Left kidney (tissue), 8 donors: ENCODE measurements at places on chromosomes 16 and 17. TPM values are rescaled to one million over a fixed set of nuclear protein-coding genes. Genes with fewer than 3 reads are reported as not detected.

Gene TNK1
- polyA plus RNA-seq = 5.5 TPM

DNA sequence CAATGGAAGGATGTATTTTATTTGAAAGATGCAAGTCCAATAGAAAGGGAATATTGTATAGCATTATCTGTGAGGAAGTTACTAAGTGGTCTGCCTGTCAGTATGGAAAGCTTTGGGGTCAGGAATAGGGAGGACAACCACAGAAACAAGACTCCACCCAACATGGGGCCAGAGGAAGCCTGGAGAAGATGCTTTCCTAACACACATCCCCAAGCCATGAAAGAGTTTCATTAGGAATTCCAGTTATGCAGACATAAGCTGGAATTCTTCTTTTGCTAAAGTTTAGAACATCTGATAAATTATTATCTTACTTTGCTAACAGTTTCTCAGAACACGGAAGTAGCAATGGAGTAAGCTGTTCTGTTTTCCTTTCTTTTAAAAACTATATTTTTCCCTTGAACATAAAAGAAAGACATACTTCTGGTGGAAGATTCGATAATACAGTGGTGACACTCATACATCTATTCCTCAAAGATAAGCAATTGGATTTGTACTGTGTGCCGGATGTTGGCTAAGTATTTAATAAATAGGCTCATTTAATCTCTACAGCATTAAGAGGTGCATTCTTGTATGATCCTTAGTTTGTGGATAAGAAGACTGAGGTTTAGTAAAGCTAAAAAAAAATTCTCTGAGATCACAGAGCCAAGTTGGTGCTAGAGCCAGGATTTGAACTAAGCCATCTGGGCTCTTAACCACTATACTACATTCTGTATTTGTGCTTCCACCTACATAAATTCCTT is 51.0 kb upstream of the GAS7 start:
- DNase-seq = no peak

DNA sequence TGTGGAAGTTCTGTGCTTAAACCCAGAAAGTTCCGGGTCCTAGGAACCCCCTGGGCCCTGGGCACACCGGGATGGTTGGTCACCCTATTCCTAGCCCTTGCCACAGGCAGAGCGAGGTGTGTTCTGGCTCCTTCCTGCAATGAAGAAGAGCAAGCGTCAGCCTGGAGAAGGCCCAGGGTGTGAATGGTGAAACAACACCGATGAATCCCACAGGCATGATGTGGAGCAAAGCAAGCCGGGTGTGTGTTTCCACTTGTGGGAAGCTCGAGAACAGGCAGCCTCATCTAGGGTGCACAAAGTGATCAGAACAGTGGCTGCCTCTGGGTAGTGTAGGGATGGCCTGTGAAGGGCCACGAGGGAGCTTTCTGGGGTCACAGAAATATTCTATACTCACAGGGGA is 13.8 kb downstream of the KCNG4 start:
- no peak for DNase-seq

DNA sequence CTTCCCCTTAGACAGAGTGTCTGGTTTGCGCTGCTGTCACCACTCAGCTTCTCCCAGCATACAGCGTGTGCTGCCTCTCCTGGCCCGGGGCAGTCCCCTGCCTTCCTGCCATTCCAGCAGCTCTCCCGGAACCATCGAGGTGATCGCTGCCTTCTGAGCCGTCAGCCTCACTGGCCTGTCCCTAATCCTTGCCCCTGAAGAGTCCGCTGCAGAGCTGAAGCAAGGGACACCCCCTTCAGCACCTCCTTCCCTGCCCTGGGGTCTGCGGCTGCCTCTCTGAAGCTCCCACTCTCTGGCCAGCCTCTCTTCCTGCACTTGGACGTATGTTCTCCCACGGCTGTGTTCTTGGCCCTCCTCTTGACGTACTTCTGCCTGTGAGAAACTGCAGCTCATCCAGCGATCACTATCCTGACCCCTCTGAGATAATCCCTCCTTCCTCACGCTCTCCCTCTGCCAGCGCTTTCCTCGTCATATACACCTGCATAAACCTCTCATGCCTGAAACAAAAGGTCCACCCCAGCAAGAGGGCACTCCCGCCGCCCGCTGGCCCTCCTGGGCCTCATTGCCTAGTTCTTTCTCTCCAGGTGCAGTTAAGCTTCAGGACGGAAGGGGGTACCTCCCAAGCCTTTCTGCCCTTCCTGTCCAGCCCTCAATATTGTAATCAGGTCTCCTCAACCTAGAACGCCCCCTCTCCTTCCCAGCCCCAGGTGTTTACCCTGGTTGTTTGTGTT is 220.6 kb upstream of the CHMP6 start:
- no peak for DNase-seq

Gene RANBP10
- 29.3 TPM for polyA plus RNA-seq

DNA sequence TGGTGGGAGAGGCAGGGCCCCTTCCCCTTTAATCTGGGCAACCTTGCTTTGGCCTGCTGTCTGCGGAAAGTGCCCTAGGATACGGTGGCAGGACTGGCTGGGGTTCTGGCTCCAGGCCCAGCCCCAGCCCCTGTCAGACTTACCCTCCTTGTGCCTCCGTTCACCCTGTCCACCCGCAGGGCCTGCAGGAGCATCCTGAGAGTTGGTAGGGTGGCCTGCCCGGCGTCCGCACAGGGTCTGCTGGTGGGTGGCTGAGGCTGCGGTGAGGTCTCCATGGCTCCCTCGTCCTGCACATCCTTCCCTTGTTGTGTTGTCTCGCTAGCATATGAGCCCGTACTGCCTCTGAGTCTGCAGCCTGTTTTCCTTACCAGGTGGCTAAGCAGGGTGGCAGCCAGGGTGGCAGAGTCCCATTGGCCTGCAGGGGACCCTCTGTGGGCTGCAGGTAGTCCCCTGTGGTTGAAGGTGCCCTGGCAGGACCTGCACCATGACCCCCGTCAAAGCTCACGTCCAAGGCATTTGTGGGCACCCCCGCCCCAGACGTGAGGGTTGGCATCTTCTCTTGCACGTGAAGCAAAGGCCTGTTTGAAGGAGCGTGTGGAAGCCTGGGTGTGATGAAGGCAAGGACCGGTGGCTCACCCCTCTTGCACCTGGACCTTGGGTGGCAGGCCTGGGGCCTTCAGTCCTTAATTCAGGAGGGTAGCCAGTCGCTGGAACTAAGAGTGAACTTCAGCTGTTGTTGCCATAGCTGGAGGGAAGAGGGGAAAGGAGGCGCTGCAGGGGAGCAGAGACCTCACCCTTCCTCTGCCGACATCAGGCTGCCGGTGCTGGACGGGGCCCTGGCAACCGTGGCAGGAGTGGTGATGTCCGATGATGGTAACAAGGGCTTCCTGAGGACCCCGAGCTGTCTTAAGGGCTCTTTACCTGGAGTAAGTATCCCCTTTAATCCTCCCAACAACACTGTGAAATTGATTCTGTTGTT is 293.7 kb downstream of the SEC14L1 start:
- DNase-seq = no peak

DNA sequence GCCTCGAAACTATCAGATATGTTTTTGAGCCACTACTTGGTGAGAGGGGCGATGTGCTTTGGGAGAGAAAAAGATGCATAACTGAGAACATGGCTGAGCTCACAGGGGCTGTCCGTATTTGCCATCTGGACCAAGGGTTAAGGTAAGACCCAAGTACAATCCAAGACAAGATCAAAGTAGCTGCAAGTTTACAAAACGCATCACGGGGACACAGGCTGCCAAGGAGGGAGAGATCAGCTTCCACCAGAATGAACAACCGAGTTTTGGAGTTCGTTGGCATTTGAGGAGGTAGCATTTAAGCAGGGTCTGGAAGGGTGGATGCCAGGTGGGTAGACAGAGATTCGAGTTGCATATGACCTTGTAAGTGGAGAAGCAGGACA is 2.2 kb downstream of the PITPNC1 start:
- no peak for DNase-seq

DNA sequence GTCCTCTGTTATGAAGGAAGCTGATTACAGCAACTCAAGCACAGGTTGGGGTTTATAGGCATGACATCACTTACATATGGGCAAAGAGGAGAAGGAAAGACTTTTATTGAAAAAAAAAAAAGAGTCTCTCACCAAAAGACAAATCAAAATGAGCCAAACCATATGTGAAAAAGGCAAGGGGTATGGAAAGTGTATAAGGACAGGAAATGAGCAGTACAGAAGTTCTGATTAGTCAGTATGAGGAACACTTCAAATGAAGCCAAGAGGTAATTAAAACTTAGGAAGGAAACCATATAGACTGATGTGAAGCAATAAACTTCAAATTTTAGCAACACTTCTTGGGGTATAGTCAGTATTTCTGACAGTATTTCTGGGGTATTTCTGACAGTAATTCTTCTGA is 1372.6 kb downstream of the CDH11 start:
- DNase-seq = no peak

DNA sequence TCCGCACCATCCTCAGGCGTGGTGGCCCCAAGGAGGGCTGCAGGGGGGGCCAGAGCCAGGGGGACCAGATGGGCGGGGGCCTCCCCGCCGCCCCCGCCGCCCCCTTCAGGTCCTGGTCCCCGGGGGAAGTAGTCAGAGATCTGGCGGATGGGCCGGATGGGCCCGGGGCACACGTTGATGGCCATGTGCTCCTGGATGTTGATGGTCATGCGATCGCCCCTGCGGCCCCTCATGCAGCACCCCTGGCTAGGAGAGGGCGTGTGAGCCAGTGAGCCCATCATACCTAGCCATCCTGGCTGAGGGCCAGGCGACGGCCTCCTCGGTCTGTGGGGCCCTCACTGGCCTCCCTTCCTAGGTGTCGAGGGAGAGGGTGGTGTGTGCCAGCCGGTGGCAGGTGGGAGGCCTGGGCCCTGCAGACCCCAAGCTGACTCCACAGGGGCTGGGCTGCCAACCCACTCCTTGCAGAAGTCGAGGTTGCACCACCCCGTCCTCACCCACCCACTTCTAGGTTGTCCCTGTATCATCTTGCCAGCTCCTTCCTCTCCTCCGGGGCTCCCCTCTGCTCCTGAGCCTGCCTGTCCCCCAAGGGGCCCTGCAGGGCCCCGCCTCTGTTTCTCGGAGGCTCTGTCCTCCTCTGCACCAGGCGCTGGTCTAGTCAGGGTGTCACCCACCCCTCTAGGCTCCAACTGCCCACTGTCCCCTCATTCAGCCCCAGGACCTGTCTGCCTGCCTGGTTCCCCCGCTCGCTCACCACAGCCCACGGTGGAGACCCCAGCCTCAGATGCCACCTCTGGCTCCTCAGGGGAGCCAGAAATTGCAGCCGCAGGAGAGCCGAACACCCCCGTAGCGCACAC is 610 bp downstream of the DOC2A start:
- DNase-seq = no peak

DNA sequence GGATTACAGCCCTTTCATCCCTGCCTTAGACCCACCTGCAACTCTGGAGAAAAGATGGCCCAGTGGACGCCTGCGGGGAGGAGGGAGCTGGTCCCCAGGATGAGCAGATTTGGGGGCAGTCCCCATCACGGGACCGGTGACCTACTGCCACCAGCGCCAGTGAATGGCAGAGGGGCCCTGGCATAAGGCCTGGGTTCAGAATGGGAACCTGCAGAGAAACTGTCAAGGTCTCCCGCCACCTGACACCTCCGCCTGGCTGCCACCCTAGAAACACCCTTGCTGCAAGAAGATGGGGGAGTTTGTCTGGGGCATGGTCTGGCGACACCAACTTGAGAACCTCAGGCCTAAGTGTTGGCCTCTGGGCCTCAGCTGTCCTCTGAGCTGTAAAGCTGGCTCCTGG is 335.7 kb downstream of the SEC14L1 start:
- no peak for DNase-seq
